ENCODE measurements at places on chromosomes 2 and 18.

DNA sequence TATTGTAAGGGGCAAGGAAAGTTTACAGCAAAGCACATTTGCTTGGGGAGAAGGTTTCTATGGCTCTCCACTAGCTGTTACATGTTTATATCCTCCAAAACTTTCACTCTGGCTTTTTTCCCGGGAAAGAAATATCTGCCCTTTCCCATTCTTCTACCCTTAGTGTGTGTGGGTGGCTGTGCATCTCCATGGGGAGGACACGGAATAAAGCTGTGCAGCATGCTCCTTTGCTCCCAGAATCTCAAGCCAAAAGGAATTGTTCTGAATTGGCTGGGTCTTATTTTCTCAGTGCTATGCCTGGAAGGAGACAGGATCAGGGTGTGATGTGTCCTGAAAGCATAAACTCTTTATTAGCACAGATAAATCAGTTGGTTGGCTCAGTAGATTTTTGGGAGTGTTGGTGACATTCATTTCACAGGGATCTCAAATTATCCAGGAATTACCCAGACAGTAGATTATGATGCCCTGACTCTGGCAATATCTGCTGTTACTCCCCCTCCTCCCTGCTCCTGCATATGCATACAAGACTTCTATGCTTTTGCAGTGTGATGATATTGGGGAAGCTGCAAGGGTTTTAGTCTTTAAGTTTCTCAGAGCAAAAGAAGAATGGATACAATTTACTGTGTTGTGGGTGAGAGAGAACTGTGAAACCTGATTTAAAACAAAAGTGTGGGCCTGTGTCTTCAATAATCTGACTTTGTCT lies 63.1 kb downstream of the PARD3B start:
- no peak for DNase-seq

- DNase-seq, result no peak
These were observed 309.5 kb upstream of the LYPD1 start for GRCh38 chr2:132979339-132980093.

DNA sequence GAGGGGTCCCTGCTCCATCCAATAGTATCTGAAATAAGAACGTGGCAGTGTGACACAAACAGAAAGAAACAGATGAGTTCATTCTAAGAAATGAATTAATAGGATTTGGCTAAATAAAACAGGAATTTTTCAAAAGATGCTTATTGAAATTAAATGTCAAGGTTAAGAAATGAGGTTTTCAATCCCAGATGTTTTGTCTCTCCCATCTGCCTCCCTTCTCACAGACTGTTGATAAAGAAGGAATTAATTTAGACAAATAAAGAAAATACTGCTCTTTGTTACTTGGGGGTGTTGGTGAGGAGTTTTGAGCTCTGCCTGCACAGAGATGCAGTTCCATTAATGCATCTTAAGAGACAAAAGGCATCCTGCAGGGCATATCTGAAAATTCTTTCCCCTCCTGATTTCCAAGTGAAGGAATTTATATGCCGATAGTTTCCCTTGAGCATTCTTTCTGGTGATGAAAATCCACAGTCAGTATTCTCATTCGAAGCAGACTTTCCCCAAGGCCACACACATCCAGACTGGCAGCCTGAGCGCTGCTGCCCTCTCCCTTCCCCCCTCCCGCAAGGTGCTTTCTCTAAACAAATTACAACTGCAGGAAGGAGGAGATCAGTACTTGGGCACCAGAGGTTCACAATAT lies 385.4 kb upstream of the RND3 start:
- DNase-seq, result no peak

- DNase-seq, result no peak
These were observed 238.2 kb downstream of the MREG start for GRCh38 chr2:215775106-215775505.

DNA sequence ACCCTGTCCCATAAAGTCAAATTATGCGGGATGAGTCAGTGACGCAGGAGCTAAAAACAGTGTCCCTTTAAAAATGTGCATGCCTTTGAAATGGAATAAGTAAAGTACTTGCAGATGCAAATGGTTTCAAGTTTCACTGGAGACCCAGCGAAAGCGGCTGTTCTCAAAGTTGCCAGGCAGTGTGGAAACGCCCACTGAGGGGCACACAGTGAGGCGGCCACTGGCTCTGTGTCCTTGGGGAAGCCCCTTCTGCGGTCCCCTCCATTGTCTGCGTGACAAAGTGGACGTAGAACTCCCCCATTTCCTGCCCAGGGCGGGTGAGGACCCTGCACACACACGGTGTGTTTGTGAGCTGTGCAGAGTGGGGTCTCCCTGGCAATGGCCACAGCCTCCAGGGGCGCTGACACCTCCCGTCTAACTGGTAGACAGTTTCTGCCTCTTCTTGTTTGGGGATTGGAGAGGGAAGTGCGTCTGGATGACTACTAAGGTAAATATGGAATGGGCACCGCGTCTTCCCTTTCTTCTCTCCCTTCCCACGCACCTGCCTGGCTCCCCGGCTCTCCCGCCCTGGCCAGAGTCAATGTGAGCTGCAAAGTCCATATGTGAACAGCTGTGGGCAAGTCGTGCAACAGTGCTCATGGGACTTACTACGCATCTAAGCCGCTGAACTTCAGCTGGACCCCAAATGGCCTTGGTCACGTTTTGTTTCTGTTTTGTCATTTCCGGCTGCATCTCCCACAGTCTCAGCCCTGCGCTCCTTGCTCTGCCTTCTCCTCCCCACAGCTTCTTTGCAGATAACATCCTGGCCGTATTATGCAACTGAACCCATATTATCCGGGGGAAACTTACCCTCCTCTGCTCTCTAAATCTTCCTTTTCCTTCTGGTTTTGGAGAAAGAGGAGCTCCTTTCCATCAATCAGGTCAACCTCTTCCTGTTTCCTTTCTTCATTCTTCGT lies 33.7 kb upstream of the ZNF516 start:
- DNase-seq, result no peak

DNA sequence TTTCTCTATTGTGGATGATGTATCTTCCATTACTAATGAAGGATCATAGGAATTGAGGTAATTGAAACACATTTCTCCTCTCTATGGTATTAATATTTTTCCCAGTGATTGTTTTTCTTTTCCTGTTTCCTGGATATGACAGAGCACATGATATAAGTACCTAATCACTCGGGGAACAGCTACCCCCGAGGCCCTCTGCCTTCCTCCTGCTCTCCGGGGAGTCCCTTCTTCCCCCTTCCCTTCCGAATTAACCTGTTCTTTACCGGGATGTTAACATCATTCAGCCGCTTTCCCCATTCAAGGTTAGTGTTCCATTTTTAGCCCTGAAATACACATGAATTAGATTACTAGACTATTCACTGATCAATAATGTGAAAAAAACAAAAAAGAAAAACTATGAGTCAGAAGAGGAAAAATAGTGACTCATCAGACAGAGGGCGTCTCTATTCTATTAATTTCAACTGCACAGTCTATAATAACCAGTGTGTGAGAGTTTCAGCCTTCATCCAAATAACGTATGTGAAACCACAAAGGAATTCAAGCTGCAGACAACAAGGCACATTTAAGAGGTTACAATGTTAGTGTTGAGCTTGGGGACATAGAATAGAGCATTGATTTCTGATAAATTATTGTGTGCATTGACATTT lies 450.8 kb downstream of the DLGAP1 start:
- no peak for DNase-seq

GRCh38 chr2:168814046-168814445 lies 11.6 kb downstream of the NOSTRIN start:
- DNase-seq, result no peak

GRCh38 chr2:144567745-144568144 lies 47.8 kb upstream of the ZEB2 start:
- DNase-seq, result no peak

DNA sequence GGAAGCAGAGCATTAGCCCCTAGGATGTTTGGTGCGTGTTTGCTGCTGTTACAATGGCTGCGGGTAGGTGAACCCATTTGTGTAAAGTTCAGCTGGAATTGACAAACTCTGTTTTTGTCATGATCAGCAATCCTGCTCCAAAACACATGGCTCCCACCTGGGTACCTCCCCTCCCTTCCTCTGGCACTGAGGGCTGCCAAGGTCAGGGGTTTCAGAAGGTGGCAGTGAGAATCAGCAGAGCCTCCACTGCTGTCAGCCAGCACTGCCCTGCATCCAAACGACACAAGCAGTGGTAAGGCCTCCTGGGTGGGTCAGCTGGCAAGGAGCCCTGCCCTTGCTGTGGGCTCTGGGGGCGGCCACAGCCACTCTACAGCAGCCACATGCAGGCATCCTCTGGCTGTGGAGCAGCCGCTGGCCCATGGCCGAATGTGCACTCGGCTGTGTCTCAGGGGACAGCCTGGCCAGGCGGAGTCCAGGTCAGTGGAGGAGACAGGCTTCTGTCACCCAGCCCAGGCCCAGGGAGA lies 32.8 kb upstream of the LDLRAD4 start:
- no peak for DNase-seq

DNA sequence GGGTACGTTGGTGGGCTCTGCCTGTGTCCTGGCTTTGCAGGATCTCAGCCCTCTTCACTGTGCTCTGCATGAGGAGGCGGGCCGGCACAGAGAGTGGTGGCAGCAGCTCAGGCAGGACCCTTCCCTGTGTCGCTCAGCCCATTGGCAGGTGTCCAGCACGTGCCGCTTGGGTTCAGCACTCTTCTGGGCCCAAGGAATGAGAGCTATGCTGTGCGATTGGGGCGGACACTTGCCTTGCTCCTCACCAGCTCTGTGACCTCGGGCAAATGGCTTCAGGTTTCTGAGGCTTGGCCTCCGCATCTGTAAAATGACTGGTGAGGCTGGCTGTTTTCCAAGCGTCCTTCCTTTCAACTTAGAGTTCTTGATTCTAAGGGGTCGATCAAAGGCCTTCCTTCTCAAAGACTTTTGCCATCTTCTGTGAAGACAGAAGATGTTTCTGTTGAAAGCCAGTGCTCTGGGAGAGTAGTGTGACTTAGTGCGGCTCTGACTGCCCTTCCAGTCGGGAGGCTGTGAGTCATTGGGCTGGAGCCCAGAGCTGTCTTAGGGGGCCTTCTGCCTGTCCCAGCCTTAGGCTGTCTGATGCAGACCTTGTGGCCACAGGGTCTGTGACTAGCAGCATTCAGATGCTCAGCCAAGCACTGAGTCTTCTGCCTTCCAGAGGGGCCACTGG lies 35.6 kb downstream of the GLI2 start:
- no peak for DNase-seq

- peak; percentile 52 for DNase-seq
These were observed 199.4 kb downstream of the ZEB2 start for GRCh38 chr2:144320491-144320890.

- no peak for DNase-seq
These were observed 838.1 kb upstream of the ACVR2A start for GRCh38 chr2:147006736-147007141.

DNA sequence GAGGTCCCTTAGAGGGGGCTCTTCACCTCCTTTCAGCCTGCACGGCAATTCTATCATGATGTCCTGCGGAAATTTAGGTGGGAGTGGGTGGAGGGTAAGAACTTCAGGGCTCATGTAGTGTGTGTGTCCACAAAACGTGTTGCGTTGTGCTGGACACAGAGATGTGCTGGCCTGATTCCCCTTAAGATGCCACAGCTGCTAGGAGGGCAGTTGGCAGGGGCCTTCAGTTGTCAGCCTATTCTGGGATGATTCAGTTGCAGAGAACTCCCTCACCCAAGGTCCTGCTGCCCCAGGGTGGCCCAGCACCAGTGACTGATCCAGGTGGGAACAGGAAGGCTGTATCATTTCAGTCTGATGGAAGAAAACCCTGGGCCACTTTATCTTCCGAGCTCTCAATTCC lies 1.0 kb upstream of the HJURP start:
- DNase-seq, result no peak

DNA sequence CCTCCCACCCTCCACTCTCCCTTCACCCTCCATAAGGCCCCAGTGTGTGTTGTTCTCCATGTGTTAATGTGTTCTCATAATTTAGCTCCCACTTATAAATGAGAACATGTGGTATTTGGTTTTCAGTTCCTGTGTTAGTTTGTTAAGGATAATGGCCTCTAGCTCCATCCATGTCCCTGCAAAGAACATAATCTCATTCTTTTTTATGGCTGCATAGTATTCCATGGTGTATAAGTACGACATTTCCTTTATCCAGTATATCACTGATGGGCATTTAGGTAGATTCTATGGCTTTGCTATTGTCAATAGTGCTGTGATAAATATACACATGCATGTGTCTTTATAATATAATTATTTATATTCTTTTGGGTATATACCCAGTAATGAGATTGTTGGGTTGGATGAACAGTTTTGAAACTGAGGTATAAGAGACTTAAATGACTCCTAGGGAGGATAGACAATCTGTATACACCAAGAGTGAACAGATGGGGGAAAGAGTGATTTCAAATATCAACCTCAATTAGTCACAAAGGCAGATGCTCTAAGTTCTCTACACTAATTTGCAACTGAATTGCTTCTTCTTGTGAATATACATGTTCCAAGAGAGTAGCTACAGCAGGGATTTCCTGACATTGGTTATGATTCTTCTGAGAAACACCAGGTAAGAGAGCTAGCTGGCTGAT lies 23.7 kb downstream of the CWC22 start:
- no peak for DNase-seq

GRCh38 chr2:59560769-59561168 lies 992.7 kb downstream of the BCL11A start:
- DNase-seq, result no peak

DNA sequence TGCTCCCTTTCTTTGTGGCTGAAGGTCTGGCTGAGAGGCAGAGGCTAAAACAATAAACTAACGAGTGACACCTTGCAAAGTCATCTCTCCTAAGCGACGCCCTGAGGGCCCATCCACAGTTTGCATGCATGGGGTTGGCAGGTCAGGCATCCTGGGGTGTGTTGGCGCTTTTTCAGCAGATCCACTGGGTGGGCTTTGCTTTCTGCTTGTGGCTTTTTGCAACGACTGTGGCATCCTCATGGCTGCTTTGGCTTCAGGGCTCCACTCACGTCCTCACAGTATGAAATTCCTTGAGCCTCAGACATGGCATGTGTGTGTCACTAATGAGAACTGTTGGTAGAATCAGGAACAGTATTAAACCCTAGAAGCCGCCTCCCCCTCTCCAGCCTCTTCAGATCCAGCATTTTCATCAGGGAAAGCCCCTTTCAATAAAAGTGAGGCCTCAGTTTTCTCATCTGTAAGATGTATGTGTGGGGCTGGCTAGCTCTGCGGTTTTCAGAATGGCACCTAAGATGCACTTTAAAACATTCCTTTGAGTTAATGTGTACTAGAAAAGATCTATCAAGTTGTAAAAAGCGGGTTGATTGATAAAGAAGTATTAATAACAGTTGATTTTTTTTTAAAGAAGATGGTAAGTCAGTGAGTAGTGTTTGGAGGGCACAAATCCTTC lies 72.5 kb downstream of the SH3BP4 start:
- no peak for DNase-seq

DNA sequence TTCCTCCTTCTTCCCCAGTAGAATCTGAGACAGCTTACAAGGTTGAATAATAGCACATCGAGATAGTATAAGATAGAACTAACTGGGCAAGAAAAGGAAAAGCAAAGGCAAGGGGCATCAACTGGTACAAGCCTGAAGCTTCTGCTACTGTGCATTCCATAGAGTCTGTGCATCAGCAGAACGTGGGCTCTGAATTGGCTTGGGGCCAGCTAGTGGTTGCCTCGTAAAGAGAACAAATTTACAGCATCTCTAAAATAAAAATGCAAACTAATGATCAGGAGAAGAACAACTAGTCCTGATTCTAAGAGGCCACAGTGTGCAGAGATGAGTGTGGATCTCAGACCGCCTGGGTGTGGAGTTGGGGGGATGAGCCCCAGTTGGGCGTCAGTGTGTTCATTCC lies 36.6 kb downstream of the UPP2 start:
- DNase-seq, result no peak

- no peak for DNase-seq
These were observed 177.0 kb downstream of the CTIF start for GRCh38 chr18:48715711-48716361.

GRCh38 chr2:45898819-45899218 lies 247.3 kb downstream of the PRKCE start:
- DNase-seq, result no peak

GRCh38 chr2:3078684-3079083 lies 298.9 kb downstream of the EIPR1 start:
- no peak for DNase-seq

All from stimulated activated CD4-positive, alpha-beta T cell treated with anti-CD3 and anti-CD28 coated beads, Interleukin-1b, Interleukin-23, amount 100 ng/mL, for 48 hours (primary cell).